Heart left ventricle (tissue), 16 donors: ENCODE measurements at places on chromosomes 11 and 22.

DNA sequence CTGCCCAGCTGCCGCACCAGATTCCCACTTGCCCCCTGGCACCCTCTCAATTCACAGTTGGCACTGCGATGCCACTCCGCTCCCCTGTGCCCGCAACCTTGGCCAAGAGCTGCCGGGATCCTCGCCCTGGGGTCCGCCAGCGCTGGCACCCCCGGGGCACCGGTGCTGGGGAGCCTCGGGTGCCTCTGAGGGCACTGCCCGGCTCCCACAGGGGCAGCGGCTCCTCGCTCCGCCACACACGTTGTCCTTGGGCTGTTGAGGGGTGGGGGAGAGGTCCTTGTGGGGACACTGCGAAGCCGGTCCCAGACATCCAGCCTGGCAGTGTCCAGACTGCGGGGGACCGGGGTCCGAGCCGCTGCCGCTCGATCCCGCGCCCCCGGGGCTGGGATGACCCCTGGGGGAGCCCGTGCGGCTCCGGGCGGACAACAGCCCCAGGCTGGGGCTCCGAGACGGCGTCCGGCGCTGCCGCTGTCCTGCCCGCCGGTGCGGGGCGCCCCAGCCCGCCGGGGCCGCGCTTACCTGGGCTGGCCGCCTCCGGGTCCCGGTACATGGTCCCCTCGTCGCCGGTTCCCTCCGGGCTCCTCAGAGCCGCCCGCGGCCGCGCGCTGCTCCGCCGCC lies 496 bp downstream of the SYT7 start:
- DNase-seq = no peak

DNA sequence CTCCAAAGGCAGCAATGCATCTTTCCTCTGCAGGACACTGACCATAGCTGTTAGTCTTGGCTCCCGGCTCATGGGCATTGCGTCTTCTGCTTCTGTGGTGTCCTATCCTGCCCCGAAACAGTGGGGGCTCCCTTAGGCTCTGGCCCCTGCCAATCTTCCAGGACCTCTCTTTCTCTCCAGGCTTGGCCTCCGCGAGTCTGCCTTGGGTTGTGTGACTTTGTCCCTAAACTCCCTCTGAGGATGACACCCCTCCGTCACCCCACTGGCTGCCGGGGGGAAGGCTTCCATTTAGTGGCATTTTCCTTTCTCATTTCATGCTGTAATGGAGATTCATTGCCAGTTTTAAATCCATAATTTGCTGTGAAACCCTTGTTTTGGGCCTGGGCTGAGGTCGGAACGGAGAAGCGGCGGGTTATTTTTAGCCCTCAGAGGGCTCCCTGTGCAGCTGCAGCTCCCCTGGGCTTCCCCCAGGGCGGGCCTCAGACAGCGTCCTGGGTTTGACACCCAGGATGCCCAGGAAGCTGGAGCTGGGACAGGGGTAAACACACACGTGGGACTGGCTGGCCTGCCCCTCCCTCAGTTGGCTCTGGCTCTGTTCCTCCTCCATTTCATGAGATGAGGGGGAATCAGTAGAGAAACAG lies 156.1 kb downstream of the ST3GAL4 start:
- DNase-seq = no peak

GRCh38 chr11:18321578-18321968 lies 367 bp downstream of the HPS5 start:
- no peak for DNase-seq

DNA sequence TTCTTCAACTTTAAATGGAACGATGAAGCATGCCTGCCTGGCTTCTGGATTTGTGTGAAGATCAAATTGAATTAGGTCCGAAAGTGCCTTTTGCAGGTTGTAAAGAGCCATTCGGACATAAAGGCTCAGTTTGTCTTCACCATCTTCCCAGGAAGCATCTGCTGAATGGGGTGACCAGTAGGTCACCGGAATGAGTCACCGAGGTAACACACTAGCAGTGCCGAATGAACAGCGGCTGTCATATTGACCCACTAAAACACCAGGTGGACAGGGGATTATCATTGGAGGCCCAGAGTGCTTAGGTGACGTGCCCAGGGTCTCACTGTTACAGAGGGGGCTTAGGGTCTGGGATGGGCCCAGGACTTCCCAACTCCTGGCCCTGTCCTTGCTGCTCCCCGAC lies 43.1 kb upstream of the MYH9 start:
- DNase-seq = no peak

GRCh38 chr22:50713571-50714056 lies 24.4 kb upstream of the ACR start:
- DNase-seq = peak; percentile 28

GRCh38 chr11:120183701-120184141 lies 27.1 kb upstream of the OAF start:
- DNase-seq = peak; percentile 45

DNA sequence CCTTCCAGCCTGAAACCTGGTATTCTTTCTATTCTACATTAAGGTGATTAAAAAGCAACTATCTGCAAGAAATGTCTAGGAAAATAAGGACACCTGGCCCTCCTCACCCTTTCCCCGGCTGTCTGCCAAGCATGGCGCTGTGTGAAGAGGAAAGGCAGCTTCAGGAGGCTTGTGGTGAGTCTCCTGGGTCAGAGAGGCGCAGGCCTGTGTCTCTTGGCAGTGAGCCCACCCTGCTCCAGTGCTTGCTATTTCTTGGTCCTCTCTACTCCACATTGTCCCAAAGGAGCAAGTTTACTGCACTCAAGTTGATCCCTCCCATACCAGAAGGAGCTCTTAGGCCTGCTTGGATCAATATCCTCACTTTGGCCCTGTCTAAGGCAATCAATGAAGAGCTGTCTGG lies 520.7 kb upstream of the B3GAT1 start:
- DNase-seq = no peak

DNA sequence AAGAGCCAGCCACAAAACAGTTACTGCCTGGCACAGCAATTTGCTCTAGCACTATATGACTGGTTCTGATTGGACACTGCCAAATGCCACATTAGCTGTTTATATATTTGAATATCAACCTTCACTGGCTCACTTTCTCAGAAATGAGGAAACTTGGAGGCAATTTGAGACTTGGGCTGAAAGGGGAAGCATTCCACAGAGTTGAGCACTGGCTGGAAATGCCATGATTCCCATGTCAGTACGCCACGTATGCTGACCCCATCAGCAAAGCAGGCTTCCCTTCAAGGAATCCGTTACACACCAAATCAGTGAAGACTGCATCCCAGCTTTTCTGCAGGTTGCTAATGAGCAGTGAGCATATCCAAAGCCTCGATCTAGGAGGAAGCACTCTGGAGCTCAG lies 34.7 kb downstream of the GALNT18 start:
- peak; percentile 3 for DNase-seq

GRCh38 chr11:119108146-119108856 lies 1.2 kb downstream of the C2CD2L start:
- no peak for DNase-seq

DNA sequence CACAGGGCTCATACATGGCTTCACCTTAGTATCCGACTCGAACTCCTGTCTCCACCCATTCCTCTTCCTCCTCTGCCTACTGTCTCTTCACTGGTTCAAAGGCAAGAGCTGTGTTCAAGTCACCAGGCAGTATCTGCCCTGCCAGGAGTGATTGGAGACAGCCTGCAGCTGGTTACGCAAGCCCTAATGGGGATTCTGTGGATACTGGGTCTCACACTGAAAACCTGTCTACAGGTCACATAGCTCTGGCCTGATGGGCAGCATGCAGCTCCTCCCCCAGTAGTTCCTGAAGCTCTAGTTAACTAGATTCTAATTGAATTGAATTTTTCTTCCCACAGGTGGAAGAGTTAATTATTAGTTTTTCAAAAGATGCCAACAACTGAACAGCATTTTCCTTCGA lies 332.2 kb downstream of the TMEM135 start:
- DNase-seq = no peak
